NB4 (cell line): ENCODE measurements at places on chromosomes 5 and 9.

DNA sequence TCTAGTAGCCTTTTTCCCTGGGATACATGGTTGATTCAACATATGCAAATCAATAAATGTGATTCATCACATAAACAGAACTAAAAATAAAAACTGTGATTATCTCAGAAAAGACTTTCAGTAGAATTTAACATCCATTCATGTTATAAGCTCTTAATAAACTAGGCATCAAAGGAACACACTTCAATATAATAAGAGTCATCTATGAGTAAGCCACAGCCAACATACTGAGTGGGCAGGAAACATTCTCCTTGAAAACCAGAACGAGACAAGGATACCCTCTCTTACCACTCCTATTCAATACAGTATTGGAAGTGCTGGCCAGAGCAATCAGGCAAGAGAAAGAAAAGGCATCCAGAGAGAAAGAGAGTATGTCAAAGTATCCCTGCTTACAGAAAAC is 239.9 kb downstream of the ATPSCKMT start:
- DNase-seq = no peak

DNA sequence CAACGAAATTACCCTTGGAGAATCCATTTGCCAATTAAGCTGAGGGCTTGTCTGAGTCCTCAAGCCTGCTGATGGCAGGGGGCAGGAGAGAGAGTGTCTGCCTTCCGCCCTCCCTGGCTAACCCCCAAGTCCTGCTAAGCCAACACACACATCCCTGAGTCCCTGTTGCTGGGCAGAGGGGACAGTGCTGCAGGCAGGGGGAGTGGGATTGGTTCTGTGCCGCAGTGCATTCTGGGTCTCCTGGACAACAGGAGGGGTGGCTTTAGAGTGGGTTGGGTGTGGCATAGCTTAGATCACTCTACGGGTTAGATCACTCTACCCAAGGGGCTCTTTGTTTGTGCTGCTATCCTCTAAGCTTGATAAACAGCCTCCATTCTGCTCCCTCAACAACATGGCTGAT is 427.7 kb downstream of the CDK5RAP2 start:
- no peak for DNase-seq

GRCh38 chr5:55429613-55430253 is 105.0 kb downstream of the PLPP1 start:
- no peak for DNase-seq

DNA sequence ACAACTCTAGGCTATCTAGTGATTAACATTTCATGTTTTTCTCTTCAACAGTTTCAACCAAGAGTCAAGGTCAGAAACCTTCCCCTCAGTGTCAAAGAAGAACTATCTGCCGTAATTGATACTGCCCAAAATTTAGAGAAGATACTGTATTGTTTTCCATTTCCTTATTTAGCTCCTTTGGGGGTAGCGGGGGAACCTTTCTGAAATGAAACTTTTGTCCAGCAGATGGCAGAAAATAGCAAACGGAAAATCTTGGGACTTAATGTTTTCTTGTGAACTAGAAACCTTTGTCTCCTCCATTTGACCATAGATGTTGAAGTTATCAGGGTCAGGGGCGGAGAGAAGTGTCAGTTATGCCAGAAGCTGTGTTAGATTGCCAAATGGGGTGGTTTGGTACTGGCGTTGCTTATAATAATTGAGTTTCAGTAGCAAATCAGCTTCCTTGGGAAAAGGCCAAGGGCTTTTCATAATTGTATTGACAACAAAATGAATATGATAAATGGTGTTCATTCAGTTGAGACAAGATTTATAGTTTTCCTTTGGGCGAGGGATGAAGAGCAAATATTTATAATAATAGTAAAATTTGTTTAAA is 101.7 kb upstream of the TLX3 start:
- DNase-seq = peak; percentile 63

DNA sequence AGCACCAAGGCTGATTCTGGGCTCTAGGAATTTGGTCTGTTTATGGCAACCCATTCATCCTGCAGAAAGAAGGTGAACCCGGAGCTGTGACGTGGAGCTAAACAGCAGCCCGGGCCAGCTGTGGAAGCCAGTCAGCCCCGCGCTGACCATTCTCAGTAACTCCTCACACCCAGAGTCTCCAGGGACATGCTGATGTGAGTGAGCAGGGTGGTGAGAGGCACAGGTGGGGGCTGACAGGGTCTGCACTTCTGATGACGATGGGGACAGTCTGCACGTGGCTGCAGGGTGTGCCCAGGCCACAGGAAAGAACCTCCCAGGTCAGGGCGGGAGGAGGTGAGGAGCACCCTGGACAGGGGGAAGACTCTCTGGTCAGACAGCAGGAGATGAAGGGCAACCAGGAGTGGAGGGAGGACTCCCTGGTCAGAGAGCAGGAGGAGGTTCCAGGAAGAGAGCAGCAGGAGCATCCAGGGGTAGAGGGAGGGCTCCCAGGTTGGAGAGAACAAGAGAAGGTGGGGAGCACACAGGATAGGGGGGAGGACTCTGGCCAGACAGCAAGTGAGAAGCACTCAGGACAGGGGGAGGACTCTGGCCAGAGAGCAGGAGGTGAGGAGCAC is 26.1 kb upstream of the SLC6A3 start:
- no peak for DNase-seq

DNA sequence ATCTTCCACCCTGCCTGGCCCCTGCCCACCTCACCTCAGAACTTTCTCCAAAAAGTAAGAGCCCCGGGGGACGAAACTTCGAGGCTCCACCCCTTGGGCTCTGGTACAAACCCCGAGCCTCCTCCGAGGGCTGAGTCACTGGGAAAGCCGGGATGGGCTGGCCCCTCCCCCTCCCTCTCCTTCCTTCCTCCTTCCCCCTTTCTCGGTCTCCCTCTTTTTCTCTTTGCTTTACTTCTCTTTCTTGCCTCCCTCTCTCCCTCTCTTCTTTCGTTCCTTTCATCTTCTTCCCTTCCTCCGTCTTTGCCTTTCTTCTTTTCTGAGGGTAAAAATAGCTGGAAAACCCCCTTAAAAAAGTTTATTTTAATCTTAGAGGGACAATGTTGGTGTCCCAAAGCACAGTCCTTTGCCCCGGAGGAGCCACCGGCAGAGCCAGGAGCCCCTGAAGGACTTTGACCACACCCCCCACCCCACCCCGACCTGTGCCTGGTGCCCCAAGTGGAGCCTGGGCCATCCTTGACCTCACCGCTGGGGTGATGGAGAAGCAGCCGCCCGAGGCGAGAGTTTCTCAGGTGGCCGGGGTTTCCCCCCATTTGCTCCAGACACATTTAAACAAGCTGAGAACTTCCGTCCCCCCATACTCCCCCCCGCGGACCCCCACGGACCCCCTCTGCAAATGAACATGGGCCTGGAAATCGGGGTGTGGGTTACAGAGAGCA is 5.7 kb upstream of the NOTCH1 start:
- DNase-seq = peak; percentile 36

GRCh38 chr9:87269296-87270176 is 228.1 kb upstream of the DAPK1 start:
- DNase-seq = no peak

DNA sequence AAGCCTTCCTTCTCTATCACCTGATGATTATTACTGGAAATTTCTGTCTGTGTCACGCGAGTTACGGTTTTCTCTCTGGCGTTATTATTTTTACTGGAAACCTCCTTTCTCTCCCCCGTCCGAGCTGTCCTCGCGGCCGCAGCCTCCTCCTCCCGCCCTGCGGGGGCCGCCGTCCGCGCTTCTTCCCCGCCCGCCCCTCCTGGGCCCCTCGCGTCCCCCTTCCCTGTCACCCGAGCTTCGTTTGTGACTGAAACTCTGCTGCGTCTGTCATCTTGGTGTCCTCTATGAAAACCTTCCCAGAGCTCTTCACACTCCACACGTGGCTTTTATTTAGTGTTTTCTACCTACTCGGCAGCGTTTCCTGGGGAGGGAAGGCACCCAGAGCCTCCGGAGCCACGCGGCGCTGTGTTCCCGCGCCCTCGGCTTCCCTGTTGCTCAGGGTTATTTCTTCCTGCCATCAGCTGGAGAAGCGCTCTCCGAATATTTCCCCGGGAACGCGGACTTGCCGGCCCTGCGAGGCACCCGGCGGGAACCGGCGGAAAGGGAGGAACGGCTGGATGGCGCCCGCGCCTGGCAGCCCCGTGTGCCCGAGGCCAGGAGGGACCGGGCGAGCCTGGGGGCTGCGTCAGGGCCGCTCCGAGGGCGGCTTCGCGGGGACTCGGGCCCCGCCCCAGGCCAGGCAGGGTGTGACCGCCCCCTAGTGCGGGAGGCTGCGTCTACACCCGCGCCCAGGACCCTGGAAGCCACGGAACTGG is 33.9 kb downstream of the TRIP13 start:
- DNase-seq = peak; percentile 61

GRCh38 chr5:35194635-35195471 is 35.4 kb downstream of the PRLR start:
- peak; percentile 44 for DNase-seq

GRCh38 chr9:68530618-68531017 is 10.1 kb downstream of the TMEM252 start:
- no peak for DNase-seq

- DNase-seq = no peak
These were observed 773 bp upstream of the ELL2 start for GRCh38 chr5:95962475-95962773.

- DNase-seq = no peak
These were observed 12.5 kb upstream of the COL5A1 start for GRCh38 chr9:134629061-134629585.

DNA sequence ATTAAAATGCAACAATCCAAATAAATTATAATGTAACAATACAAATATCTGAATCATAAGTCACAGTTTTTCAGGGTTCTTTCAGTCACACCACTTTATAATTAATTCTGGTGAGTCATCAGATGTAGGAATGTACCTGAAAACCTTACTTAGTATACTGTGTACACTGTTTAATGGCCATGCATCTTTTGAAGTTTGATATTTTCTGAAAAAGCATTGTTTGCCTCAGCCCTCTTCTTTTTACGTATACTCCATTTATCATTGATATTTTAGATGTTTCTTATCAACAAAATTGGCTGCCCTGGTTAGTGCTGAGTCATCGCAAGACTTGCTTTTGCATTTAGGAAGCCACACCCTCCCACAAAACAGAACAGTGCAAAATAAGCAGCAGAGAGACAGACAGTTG is 218.6 kb downstream of the PJA2 start:
- peak; percentile 38 for DNase-seq

DNA sequence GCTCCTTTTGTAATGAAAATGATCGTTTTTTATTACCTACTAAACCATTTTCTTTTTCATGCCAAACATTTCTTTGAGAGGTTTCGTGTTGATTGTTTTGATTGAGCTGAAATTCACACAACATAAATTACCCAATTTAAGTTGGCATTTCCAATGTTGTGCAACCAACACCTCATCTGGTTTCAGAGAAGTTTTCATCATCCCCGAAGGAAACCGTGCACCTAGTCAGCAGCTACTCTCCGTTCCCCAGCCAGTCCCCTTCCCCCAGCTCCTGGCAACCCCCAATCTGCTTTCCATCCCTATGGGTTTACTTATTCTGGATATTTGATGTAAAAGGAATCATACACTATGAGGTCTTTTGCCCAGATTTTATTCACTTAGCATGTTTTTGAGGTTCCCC is 123.6 kb downstream of the ADCY2 start:
- DNase-seq = no peak

- DNase-seq = no peak
These were observed 82.1 kb downstream of the GAPVD1 start for GRCh38 chr9:125343518-125344275.

GRCh38 chr9:135714242-135715055 is 12.5 kb downstream of the KCNT1 start:
- DNase-seq = no peak

DNA sequence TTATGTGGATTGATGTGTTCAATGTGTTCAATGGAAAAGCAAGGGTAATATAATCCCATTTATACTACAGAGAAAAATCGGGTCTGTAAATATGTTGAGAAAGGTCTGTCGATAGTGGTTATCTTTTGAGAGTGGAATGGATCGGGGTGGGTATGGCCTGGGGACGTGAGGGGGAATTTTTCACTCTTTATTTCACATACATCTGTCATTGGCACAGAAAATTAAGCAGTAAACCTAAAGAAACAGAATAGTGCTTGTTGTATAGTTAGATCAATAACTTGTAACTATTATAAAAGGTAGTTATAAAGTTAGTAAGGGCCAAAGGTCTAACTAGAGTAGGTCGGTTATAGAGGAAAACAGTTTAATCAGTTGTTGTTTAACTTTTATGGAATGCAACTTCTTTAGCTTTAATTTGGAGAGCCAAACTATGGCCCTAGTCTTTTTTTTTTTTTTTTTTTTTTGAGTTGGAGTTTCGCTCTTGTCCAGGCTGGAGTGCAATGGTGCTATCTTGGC is 66.1 kb upstream of the ABL1 start:
- no peak for DNase-seq

DNA sequence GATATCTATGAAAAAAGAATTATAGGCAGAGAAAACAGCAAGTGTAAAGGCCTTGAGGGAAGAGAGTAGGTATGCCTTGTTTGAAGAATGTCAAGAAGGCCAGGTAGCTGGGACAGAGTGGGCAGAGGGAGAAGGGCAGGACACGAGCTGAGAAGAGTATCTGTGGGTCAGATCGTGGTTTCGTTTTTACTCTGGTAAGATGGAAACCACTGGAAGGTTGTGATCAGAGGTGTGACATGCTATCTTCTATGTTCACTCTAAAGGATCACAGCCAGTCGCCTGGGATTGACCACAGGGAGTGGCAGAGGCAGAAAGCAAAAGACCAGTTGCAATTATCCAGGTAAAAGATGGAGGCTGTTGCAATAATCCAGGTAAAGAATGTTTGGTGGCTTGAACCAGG is 12.6 kb upstream of the ARHGAP26 start:
- DNase-seq = no peak

DNA sequence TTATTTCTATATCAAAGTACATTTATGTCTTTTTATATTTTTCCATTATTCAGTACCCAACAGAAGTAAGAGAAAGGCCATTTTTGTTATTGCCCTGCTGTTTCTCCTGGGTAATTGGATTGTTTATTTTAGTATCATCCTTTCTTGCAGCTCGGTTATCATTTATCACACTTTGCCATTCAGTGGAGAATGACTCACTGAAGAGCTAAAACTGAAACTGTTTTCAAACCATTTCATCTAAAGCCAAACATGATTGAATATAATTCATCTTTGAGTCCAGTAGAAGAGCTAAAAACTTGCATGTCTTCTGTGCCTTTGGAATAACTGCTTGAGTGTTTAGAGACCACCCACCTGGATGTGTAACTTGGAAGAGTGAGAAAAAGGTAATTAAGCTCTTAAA is 139.5 kb upstream of the PRDM9 start:
- no peak for DNase-seq

DNA sequence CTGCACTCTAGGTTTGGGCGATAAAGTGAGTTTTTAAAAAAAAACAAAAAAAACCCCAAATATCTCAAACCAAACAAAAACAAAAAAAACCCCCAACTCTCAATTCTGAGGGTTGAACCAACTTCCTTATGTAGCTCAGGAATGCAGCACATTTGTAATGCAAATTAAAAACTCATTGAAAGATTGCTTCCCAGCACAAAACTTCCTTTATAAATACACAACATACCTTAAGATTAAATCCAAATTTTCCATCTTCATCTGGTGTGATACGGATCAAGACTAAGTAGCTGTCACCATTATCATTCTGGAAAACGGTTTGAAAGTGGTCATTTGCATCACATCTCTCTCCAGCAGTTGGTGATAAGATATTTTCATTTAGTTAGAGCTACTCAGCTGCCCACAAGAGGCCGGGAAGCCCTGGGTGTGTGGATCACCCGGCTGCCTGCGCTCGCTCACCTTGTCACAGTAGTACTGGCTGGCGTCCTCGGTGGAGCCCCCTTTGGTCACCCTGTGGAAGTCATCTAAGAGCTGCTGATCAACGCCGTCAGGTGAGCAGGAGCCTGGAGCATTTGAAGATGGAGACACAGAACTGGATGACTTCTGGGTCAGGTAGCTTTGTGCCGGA is 88.2 kb downstream of the PTPN3 start:
- DNase-seq = no peak
